ENCODE measurements at places on chromosomes 7 and 10.

GRCh38 chr10:128156999-128157755 lies 31.0 kb upstream of the MKI67 start:
- DNase-seq: no peak

DNA sequence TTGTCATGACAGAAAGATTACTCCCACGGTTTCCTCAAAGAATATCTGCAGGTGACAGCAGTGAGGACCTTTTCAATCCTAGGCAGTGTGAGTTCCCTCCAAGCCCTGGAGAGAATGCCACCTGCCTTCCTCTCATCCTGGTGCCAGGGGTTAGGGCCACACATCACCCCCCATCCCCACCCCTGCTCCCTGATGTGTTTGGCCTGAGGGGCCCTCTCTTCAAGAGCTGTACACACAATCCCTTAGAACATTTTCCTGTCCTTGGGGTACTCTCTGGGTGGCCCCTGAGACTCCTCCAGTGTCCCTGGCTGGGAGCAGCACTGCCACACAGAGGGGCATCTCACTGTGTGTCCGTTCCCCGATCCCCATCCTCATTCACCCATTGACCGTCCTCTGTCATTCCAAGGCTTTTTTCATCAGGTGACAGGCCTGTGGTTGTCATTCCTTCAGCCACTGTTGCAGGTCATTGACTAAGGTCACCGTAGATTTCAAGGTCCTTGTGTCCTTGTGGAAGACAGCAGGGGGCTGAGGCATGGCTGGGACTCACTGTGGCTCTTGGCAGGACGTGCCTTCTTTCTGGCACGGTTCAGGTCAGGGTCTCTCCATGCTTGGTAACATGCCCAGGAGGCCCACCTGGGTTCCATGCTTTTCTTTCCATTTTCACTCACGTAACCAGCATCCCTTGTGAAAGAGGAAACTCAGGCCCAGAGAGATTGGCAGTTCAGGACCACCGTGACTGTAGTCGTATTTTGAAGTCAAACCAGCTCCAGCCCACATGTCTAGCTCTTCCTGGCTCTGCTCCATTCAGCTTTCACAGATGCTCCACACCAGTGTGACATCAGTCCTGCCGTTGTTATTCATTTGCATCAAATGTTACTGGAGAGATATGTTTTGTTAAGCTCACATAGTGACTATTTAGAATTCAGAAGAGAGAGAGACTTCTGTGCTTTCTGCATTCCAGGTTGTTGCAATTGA lies 26.8 kb upstream of the BTBD16 start:
- no peak for DNase-seq

- DNase-seq: no peak
Measured at GRCh38 chr10:130579913-130580312, 443.7 kb downstream of the GLRX3 start.

GRCh38 chr7:130070861-130071622 lies 708 bp downstream of the KLHDC10 start:
- DNase-seq: no peak

DNA sequence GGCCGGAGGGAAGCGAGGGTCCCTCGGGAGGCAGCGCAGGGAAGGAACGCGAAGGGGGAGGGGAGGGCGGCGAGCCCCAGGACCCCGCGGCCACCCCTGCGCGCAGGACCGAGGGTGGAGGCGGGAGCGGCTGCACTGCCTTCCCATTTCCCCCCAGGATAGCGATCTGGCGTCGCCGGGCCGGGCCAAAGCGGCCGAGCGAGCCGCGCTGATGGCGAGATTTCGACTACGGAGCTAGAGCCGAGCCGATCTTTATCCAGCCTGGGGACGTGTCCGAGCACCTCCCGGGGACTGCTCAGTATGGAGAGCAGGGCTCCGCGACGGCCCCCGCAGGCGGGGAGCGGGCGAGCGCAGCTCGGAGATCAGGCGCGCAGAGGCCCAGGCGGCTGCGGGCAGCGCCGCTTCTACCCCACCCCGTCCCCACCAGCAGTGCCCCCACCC lies 590 bp upstream of the CRTAC1 start:
- no peak for DNase-seq

- no peak for DNase-seq
Measured at GRCh38 chr7:89680161-89680560, 474.1 kb upstream of the STEAP1 start.

DNA sequence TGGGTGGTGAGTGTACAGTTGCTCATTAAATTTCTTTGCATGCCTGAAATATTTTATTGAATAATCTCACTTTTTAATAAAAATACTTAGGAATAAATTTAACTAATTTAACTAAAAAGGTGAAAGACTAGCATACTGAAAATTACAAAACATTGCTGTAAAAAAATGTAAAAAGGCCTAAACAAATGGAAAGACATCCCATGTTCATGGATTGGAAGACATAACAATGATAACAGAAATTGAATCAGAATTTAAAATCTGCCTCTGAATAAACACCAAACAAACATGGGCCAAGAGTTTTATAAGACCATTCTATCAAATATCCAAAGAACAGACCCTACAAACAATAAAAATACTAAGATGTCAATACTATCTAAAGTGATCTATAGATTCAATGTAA lies 66.9 kb downstream of the LRRC17 start:
- DNase-seq: no peak

- DNase-seq: no peak
Measured at GRCh38 chr10:54319341-54319740, 481.7 kb downstream of the PCDH15 start.

DNA sequence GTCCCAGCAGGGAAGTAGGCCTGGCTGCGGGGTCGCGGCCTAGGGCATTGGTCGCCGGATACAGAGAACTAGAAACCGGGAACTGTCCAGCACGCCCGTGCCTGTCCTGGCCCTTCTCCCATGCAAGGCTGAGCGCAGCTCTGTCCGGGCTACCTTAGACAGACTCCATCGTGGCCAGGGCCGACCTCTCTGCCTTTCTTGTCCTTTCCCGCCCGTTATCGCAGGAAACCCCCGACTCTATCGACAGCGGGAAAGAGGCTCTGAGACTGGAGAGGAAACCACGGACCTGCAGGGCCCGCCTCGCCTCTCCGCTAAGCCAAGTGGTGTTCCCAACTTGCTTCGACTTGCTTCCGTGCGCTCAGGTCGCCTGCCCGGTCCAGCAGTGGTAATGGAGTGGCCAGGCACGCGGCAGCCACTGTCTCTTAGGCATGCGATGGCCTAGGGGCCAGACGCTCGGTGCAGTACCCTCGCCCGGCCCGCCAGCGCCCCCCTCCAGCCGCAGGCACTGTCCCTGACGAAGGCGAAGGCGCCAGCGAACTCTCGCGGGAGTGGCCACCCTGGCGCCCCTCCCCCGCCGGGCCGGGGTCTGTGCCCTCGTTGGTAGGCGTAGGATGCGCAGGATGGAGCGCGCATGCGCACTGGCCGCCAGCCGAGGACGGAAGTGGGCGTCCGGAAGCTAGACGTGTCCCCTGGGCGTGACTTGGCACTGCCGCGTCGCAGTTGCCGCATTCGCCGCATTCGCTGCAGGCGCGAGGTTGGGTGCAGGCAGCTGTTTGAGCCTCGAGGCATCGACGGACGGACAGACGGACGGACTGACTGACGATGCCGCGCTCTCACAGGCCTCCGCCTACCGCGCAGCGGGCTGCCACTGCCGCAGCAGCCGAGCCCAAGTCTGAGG lies 54.4 kb downstream of the MCMBP start:
- no peak for DNase-seq

DNA sequence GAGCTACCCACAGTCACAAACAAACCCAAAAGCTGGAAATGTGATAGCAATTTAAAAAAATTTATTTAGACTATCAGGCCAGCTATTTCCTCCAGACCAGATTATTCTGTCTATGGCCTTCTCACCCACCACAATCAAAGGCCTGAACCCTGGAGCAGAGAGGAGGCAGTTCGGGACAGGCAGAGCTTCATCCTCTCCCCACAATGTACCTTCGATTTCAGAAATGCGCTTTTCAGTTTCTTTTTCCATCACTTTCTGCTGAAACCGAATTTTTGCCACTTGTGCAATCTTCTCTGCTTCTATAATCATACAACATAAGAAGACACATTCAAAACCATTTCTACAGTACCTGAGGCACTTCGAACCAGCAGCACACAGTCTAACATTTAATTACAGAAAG lies 29.9 kb downstream of the ERLIN1 start:
- no peak for DNase-seq

DNA sequence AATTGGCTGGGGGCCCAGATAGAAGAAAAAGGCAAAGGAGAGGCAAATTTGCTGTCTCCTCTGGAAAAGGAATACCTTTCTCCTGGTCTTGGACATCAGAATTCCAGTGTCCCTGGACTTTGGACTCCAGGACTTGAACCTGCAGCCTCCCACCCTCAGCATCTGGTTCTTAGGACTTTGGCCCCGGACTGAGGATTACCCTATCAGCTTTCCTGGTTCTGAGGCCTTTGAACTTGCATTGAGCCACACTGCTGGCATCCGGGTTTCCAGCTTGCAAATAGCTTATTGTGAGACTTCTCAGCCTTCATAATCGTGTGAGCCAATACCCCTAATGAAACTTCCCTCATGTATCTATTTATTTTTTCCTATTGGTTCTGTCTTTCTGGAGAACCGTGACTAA lies 68.3 kb downstream of the DNAH11 start:
- no peak for DNase-seq

Data from NCI-H1417 (cell line).